ENCODE measurements at places on chromosomes 5 and 9.

DNA sequence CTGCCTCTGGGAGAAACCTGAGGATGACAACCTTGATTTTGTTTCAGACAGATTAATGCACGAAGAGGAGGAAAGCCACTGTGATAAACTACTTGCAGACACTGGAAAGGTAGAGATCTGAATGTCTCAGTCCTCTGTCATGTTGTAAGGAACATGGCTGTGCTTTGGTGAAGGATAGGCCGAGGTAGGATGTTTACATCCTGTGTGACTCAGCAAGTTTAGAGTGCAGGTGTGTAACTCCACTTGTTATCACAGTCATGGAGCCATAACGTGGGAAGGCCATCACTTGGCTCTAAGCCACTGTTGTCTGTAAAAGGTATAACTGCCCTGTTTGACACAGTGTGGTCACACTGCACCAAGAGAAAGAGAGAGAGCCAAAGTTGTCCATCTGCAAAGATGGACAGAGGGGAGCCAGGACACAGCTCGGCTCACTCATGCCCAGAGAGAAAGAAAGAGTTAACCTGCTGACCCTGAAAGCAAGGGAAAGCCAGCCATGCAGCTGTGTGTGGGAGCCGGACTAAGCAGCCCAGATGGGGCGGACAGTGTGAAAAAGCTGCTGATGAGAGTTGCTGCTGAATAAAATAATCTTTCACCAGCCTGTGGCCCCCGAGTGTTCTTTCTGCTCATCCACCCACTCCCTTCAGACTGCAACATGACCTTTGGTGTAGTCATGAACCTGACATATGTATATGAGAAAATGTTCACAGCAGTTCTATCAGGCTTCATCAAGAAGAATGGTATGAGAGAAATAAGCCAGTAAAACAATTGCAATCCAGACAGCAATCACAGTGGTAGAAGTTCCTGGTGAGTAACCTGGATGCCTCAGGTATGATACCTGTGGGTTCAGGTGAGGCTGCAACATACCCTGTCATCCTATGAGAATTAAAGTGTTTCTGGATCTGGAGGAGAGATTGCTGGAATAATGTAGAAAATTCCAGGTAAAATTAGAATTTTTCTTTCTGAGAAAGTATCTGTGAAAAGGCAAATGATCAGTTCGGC is 115.9 kb downstream of the TARS1 start:
- DNase-seq: no peak

- no peak for DNase-seq
Observed at GRCh38 chr5:95876782-95877181, 54.3 kb upstream of the GLRX start.

DNA sequence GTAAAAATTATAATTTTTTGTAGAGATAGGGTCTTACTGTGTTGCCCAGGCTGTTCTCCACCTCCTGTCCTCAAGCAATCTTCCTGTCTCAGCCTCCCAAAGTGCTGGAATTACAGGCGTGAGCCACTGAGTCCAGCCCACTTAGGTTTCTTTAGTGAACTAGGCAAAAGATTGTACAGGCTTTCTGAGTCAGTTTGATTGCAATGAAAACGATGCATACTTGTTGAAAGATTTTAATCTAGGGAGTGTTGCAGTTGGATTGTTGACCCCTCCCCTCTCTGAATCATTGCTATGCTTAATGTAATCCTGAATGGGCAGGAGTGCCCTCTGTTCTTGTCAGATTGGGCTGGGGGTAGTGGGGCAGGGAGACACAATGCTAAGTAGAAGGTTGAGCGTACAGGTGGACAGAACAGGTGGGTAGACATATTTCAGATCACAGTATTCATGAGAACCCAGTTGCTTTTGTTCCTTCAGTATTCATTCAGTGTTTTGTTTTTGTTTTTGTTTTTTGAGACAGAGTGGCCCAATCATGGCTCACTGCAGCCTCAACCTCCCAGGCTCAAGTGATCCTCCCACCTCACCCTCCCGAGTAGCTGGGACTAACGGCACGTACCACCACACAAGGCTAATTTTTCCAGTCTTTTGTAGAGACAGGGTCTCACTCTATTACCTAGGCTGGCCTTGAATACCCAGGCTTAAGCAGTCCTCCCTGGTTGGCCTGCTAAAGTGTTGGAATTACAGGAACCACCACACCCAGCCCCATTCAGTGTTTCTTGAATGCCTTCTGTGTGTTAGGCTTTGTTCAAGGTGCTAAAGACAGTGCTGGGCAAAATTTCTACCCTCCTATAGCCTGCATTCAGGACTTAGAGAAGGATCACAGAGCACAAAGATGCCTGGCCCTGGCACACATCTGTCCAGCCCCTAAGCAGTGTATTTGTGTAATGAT is 70.1 kb downstream of the KIAA1958 start:
- DNase-seq: no peak

DNA sequence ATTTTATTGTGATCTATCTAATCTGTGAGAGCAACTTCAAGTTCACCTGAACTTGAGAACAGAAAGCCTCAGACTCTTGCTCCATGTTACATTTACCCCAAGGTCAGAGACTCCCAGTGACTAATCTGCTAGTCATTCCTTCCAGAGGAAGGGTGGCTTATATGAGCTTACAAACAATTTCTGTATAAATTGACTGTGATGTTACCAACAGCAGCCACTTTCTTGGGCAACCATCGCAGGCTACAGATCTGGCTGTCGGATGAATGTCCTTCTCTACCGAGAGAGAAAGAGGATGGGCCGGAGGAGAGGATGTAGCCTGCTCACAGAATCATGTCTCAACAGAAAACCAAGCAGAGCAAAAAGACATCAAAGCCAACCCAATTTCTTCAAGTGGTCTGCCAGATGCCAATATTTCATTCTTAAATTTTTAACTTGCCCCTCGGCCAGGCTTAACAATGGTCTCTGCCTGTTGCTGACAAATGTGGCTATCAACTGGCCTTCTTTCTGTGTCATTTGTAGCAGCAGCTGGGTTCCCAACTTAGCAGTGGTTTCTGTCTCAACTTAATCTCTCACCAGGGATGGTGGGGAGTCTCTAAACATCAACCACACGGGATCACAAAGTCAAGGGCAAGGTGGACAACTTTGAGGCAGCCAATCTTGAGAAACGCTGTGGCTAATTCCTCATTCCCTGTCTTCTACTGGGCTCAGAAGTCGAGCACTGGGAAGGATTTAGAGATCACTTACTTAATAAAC is 81.3 kb downstream of the RAPGEF1 start:
- no peak for DNase-seq

DNA sequence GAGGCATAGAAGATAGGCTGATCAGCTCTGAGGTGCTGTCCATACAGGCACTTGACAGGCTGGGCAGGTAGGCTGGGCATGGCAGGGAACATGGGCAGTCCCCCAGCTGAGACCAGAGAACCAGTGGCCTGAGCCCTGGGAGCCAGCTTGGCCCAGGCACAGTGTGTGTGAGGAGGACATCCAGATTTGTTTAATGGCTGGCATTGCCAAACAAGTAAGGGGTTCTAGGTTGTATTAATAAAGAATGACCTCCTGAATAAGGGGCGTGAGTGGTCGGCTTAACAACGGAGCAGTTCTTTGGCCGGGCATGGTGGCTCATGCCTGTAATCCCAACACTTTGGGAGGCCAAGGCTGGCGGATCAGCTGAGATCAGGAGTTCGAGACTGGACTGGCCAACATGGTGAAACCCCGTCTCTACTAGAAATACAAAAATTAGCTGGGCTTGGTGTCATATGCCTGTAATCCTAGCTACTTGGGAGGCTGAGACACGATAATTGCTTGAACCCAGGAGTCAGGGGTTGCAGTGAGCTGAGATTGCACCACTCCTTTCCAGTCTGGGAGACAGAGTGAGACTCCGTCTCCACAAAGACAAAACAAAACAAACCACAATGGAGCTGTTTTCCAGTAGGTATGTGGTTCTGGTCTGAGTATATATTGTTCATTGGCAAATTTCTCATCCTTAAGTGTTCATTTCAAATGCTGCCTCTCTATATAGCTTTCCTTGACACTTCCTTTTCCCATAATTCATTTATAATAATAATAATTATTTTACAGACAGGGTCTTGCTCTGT is 56.2 kb downstream of the ANGPTL2 start:
- no peak for DNase-seq

- DNase-seq: no peak
Observed at GRCh38 chr9:133679466-133680061, 43.4 kb downstream of the DBH start.

DNA sequence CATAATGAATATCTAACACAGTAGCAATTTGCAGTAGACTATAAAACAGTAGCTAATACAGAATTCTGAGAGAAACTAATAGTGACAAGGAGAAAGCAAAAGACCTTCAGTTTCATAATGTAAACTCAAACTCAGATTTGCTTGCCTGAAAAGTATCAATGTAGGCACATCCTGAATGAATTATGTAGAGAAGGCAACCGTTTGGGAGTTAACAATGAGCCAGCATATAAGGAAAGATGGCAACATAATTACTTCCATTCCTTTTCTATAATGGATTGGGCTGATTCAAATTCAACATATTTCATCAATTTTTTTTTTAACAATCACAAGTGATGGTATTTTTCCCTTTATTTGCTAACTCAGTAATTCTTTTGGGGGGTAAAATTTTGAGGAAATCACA is 261.6 kb downstream of the SEMA5A start:
- DNase-seq: no peak

DNA sequence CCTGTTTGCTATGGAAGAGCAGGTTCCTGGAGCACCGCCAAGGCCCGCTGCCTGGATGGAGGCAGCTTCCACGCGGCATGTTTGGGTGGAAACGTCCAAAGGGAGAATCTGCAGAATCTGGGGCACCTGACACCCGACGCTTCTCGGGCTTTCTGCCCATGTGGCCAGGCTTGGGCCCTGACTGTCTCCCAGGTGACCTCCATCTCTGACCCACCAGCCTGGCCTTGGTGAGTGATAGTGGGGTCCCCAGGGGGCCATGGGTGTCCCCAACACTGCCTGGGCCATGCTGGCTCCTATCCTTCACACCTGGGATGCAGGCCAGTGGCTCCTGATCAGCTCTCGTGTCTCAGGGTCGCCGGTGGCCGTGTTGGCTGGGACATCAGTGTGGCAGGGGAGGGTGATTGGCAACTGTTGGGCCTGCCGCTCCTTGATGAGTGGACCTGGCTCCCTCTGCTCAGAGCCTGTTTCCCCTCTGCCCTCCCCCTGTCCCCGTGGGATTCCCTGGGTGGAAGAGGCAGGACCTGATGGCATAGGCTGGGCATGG is 34.0 kb downstream of the GLT6D1 start:
- no peak for DNase-seq

DNA sequence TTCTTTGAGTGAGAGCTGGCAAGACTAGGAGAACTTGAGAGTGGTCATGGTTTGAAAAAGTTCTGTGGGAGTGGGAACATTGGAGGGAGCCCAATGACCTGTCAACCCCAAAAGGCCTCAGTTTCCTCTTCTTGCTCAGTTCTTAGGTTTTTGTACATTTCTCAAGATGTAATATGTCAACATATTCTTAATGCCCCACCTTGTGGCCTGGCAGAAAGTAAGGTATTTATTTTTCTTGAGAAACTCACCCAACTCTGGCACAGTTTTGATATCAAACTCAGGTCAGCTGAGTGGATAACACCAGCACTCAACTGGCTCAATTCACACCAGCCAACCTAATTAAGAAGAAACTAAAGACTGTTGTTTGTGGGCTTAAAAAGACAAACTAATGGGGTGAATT is 123.0 kb upstream of the SLC27A6 start:
- DNase-seq: no peak

- no peak for DNase-seq
Observed at GRCh38 chr5:132771503-132771998, 5.5 kb downstream of the SEPTIN8 start.

Data from KG1 (cell line).